Hair follicle dermal papilla cell (primary cell): ENCODE measurements at places on chromosomes 2 and 18. TPM values are rescaled to one million over a fixed set of nuclear protein-coding genes. Genes with fewer than 3 reads are reported as not detected.

The SPATA3 gene
- total RNA-seq, result not detected in 2 replicates

The APLF gene
- 8.5 and 10.5 TPM in 2 replicates for total RNA-seq

The RGPD8 gene
- 18.2 and 20.8 TPM in 2 replicates for total RNA-seq

The GALNT3 gene
- 3.4 TPM in 2 replicates for total RNA-seq

The ITGB6 gene
- total RNA-seq, result 0.49 and 0.61 TPM in 2 replicates
